Stimulated activated CD8-positive, alpha-beta memory T cell treated with anti-CD3 and anti-CD28 coated beads, Interleukin-15, amount 100 ng/mL, for 1 hour (primary cell): ENCODE measurements at places on chromosomes 4 and X.

GRCh38 chrX:109943092-109943739 is 59.7 kb upstream of the TMEM164 start:
- no peak for DNase-seq

DNA sequence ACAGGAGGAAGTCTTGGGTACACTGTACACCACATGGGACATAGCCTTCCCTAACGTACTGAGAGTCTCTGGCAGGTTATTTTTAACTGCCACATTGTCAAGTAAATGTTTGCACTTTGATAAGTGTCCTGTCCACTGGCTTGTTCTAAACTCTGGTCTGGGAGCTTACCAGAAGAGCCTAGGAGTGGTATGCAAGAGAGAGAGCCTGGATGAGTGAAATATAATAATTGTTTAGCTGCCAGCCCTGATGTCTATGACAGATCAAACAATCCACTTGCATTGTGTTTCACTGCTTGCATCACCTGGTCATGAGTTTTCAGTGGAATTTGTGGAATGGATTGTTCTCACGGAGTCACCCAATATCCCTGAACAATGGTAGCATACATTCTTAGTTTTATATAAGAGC is 91.6 kb downstream of the SHROOM3 start:
- DNase-seq: no peak

DNA sequence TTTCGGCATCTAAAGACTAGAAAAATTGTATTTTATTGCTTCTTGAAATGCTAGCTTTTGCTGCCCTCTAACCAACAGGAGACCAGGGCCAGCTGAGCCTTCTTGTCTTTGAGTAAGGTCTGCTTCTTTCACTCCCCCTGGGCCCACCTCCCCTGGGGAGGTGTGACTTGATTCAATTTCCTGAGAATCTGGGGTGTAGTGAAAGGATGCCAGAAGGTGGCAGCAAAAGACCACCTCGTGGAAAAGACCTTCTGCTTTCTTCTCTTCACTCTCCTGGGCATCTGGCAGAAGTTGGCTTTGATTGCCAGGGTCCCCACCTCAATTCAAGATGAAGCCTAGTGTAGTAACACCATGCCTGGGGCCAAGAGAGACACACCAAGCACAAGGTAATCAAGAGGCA is 96.5 kb upstream of the MAOA start:
- DNase-seq: no peak

GRCh38 chr4:16129336-16129735 is 45.5 kb upstream of the PROM1 start:
- DNase-seq: no peak

- no peak for DNase-seq
Measured at GRCh38 chr4:118941799-118942198, 53.1 kb downstream of the SYNPO2 start.

GRCh38 chr4:27861802-27862201 is 1001.2 kb downstream of the STIM2 start:
- no peak for DNase-seq

GRCh38 chr4:125382995-125383394 is 68.2 kb downstream of the FAT4 start:
- DNase-seq: no peak

DNA sequence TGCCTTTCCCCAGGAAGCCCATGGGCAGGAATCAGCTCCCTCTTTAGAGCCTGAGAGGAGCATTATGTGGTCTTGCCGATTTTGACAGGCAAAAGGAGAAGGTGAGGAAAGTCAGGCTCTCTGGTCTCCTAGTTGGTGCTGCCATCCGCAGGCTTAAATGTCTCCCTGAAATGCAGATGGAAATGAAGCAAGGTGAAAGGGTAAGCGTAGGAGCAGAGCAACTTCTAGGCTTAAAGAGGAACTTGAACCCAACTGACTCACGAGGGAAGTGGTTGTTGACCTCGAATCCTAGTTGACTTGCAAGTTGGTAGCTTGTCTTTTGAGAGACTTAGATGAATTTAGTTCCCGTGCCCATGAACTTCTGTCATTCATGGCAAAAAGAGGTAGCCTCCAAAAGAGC is 205.9 kb downstream of the PTTG2 start:
- DNase-seq: no peak

DNA sequence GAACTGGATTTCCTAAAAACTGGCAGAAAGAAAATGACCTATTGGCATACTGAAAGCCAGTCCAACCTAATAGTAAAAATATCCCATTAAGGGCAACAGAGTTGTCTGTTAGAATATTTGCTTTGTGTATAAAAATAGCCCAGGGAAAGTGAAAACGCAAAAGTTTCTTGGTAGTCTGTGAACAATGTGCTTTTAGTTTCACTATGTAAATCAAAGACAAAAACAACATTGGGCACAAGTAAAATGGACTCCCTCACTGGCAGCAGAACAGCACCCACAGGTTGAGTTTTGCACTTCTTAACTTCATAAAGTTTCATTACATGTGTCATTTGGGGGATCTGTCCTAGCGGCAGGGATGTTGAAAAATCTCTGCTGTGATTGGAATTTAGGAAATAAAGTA is 4.3 kb upstream of the FGG start:
- DNase-seq: no peak

- DNase-seq: no peak
Measured at GRCh38 chr4:931194-931959, 739 bp downstream of the GAK start.

DNA sequence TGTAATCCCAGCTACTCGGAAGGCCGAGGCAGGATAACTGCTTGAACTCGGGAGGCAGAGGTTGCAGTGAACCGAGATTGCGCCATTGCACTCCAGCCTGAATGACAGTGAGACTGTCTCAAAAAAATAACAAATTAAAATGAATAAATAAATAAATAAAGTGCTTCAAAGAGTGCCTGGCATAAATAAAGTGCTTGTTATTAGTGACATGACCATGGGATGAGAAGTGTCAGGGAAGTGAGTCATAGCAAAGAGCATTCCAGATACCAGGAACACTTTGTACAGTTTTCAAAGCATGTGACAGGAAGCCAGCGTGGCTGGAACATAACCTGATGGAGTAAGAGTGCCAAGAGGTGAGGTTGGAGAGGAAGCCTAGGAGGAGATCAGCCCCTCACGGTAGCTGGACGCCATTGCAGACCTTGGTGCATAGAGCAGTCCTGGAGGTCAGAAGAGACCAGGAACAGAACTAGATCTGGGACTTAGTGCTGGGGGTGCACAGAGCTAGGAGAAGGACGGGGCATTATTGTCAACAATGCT is 6.0 kb upstream of the WDR13 start:
- DNase-seq: no peak

GRCh38 chr4:168220893-168221292 is 97.7 kb downstream of the DDX60 start:
- DNase-seq: no peak

GRCh38 chr4:93532234-93532633 is 296.3 kb upstream of the ATOH1 start:
- no peak for DNase-seq

DNA sequence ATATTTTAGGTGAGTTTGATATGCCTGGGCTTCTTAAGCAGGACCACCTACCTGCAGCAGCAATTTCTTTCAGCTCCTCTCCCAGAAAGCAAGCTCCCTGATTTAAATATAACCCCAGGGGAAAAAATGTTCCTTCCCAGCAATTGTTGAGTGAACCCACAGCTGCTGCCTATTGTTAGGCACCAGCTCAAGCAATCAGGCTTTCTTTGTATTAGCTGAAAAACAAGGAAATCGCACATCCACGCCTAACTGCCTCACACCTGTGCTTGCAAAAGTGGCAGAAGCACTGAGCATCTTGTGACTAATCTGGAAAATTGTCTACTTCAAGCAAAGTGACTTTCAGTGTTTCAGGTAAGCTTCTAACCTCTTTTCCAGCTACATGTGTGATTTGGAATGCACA is 432.2 kb downstream of the SMARCA1 start:
- DNase-seq: no peak

DNA sequence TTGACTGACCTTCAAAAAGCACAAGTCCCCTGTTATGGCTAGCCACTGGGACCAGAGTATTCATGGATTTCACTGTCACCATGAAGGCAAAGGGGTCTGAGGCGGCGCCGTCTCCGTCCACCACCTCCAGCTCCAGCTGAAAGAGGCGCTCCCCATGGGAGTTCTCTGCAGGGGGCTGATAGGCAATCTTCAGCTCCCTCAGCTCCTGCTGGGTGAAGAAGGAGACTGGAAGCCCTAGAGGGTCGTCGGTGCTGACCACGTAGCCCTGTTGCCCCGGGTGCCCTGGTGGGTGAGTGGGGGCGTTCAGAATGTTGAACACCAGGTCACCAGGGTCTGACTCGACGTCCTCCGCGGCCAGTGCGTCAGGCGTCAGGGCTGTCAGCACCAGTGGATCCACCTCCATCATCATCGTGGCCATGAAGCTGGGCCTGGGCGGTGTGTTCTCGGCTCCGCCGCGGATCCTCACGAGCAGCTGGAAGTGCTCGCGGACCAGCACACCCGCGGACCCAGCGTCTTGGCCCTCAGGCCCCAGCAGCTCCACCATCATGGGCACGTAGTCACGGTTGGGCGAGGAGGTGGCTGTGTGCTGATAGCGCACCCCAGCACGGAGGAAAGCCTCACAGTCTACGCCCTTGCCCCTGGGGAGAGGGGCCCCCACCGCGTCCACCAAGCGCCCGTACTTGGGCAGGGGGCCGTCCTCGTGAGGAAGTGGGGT is 987 bp downstream of the FREM3 start:
- no peak for DNase-seq

DNA sequence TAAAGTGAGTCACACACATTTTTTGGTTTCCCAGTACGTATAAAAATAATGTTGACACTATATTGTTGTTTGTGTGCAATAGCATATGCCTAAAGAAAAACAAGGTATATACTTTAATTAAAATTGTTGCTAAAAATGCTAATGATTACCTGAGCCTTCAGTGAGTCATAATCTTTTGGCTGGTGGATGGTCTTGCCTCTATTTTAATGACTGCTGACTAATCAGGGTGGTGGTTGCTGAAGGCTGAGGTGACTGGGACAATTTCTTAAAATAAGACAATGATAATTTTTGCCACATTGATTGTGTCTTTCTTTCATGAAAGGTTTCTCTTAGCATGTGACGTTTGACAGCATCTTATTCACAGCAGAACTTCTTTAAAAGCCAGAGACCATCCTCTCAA is 21.0 kb upstream of the ANXA10 start:
- DNase-seq: no peak

- no peak for DNase-seq
Measured at GRCh38 chr4:110055158-110055768, 142.6 kb downstream of the EGF start.

- DNase-seq: no peak
Measured at GRCh38 chr4:76758290-76758882, 139.6 kb downstream of the SOWAHB start.

DNA sequence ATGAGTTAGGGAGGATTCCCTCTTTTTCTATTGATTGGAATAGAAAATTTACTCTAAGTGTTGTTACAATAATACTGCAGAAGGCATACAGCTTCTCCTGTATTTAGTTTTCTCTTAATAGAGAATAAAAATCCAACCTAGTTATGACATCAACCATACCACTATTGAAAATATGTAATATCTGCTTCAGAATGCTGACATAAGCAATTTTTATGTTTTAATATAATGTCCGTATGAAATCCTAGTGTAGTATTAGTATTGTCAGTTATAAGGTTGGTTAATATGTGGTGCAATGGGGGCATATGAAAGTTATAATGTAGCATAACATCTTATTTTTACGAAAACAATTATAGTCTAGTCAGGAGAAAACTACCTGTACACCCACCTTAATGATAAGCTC is 68.2 kb downstream of the HEPH start:
- DNase-seq: no peak

- no peak for DNase-seq
Measured at GRCh38 chrX:25527156-25527555, 511.4 kb upstream of the ARX start.
